ENCODE measurements at places on chromosomes 12 and 14. TPM values are rescaled to one million over a fixed set of nuclear protein-coding genes. Genes with fewer than 3 reads are reported as not detected.
A peak's percentile ranks its signal among the peaks of the same experiment; 100 is the strongest.

- peaks cover 56% of the 10 kb centered on the region for H3K27me3 ChIP-seq
- H3K4me1 ChIP-seq = 0 out of 2 replicates have a peak, but pooled peaks cover 3% of the 10 kb centered on the region
- H3K36me3 ChIP-seq = no peaks in the 10 kb centered on the region
- H3K4me3 ChIP-seq = peak within 1 kb of the TSS; percentile 65
- peak; percentile 65 for DNase-seq
Observed at GRCh38 chr14:35533357-35534207, at the start of gene INSM2. TSS of gene INSM2 (plus strand) at chr14:35534164. CDS start at chr14:35534253, 89 bp downstream.

The NELL2 gene
- not detected for total RNA-seq

DNA sequence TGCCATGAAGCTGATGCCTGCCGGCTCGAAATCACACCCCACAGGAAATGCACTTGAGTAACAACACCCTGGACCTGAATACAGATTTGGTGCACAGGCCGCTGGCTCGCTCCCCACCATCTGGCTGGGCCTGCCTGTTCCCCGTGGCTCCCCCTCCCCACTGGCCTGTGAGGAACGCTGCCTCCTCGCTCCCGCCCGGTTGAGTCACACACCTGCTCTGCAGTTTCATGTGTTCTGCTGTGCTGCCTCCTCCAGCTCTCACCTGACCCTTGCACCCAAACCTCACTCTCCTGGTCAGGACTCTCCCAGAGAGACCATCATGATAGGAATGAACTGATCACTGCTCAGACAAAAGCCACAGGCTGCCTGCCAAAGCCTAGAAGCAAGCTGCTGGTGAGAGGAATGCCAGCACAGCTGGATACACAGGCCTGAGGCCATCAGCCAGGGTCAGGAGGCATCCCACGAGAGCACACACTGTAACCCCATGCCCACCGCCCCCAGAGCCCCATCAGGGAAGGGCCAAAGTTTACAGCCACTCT, 3.8 kb upstream of the SIVA1 start:
- no peaks in the 10 kb centered on the region for H3K36me3 ChIP-seq
- peak overlapping the region; percentile 79 for H3K27ac ChIP-seq
- H3K4me1 ChIP-seq = peaks cover 38% of the 10 kb centered on the region
- no peaks in the 10 kb centered on the region for H3K27me3 ChIP-seq

- H3K36me3 ChIP-seq = no peaks in the 10 kb centered on the region
- H3K4me1 ChIP-seq = no peaks in the 10 kb centered on the region
- no peak for DNase-seq
- no peak overlapping the region for H3K27ac ChIP-seq
- H3K4me3 ChIP-seq = no peak overlapping the region
Observed at GRCh38 chr12:72035625-72036024, 97.0 kb downstream of the TPH2 start.

The PLCZ1 gene
- total RNA-seq = not detected

DNA sequence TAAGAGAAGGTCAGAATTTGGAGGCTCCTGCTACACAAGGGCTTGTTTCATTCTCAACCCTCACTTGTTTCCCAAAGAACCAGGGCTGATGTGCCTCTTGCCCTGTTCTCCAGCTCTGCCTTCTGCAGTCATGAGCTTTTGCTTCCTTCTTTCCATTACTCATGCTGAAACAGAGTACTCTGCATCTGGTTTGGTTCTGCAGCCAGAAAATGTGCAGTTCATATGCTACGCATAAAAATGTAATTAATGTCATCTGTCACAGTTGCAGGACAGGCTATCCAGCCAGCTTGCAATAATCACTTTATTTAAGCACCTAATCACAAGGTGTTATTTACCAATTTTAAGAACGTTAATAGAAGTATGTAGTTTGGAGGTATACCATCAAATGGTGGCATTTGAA, 150.2 kb downstream of the SRGAP1 start:
- peaks cover 47% of the 10 kb centered on the region for H3K36me3 ChIP-seq
- peaks cover 70% of the 10 kb centered on the region for H3K4me1 ChIP-seq
- H3K27ac ChIP-seq = peak overlapping the region; percentile 9
- DNase-seq = peak; percentile 76
- H3K4me3 ChIP-seq = no peak overlapping the region
- no peaks in the 10 kb centered on the region for H3K27me3 ChIP-seq

The VPS29 gene
- 61.2 TPM for total RNA-seq

DNA sequence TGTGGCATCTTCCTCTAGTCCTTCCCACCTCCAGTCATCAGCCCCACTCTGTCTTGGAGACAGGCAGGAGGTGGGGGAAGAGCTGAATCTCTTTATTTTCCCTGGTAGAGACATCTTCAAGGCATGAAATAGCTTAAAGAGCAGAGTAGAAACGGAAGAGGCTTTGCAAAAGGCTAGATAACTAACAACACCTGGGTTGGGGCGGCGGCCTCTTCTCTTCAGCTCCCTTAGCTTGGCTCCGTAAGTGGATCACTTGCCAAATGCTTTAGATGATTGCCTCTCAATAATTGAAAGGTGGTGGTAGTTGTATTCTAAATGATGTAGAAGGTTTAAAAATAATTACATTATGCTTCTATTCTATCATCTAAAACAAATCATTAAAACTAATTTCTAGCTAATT, 36.1 kb downstream of the SSPN start:
- H3K27me3 ChIP-seq = no peaks in the 10 kb centered on the region
- 0 out of 2 replicates have a peak, but pooled peaks cover 10% of the 10 kb centered on the region for H3K4me1 ChIP-seq
- no peak for DNase-seq
- no peaks in the 10 kb centered on the region for H3K36me3 ChIP-seq
- H3K4me3 ChIP-seq = no peak overlapping the region
- H3K27ac ChIP-seq = no peak overlapping the region

- DNase-seq = no peak
- no peaks in the 10 kb centered on the region for H3K4me1 ChIP-seq
- H3K36me3 ChIP-seq = no peaks in the 10 kb centered on the region
- H3K4me3 ChIP-seq = no peak overlapping the region
- H3K27me3 ChIP-seq = no peaks in the 10 kb centered on the region
Observed at GRCh38 chr14:104588066-104588857, 8.7 kb downstream of the C14orf180 start.

The RERG gene
- not detected for total RNA-seq

GRCh38 chr12:105812366-105812765, 326.4 kb downstream of the NUAK1 start:
- no peaks in the 10 kb centered on the region for H3K4me1 ChIP-seq
- no peak for DNase-seq
- H3K27ac ChIP-seq = no peak overlapping the region
- H3K4me3 ChIP-seq = no peak overlapping the region
- no peaks in the 10 kb centered on the region for H3K27me3 ChIP-seq
- H3K36me3 ChIP-seq = no peaks in the 10 kb centered on the region

DNA sequence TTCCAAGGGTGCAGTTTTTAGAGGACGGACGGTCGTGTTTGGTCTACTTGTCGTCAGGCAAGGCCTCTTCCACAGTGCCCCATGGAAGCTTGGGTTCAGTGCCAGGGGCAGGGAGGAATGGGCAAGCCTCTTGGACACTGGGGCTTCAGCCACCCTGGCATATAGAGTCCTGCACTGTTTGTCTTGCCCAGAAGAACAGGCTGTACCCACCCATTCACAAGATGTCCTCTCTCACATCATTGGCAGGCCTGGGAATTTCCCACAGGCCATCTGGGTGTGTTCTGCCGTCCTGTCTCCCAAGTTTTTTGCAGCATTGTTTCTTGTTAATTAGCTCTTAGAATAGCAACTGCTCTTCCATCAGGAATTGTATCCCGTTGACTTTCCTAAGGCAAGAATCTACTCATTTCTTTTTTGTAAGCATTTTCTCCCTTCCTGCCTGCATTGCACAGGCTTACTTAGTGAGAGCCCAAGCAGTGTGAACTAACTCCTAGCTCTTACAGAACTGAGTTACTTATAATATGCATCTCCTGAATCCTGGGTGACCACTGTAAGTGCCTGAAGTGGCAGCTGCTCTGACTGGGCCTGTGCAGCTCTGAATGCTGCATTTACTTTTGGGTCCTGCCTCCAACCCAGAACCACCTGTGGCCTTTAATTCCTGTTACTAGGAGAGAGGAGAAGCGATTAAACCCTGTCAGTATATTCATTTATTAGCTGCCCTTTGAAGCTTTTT, 149.4 kb upstream of the HIF1A start:
- peak overlapping the region; percentile 94 for H3K27ac ChIP-seq
- peaks cover 51% of the 10 kb centered on the region for H3K4me1 ChIP-seq
- H3K27me3 ChIP-seq = no peaks in the 10 kb centered on the region
- no peaks in the 10 kb centered on the region for H3K36me3 ChIP-seq
- DNase-seq = no peak

All from GM23248 (cell line).